Activated CD4-positive, alpha-beta T cell treated with anti-CD3 and anti-CD28 coated beads for 36 hours (primary cell): ENCODE measurements at places on chromosomes 2 and 18.
A peak's percentile ranks its signal among the peaks of the same experiment; 100 is the strongest.

DNA sequence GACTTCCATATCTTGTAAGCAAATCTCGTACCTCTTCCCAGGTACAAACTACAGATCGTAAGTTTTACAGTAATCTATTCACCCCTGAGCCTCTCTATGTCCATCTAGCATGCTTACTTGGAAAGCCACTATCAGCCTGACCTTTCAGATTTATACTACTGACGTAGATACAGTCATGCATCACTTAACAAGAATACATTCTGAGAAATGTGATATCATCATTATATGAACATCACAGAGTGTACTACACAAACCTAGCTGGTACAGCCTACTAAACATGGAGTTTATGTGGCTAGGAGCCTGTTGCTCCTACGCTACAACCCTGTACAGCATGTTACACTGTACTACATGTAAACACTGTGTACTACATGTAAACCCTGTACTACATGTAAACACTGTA is 293.2 kb upstream of the ZNF804A start:
- DNase-seq: no peak

GRCh38 chr18:44727291-44727690 is 46.6 kb downstream of the SETBP1 start:
- DNase-seq: no peak

DNA sequence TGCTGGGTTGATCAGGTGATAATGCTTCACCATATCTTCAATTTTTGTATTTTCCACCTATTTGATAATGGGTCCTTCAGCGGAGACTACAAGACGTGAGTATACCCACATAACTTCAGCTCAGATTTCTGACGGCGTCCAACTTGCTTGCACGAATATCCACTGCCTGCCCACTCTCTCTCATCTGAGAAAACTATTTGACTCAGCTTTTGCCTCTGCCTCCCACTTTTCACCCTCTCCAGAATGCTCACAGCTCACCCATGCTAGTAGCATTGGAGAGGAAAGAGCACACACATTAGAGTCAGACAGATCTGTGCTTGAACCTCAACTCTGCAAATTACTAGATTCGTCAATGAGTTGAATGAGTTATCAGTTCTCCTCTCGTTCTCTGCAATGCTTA is 166.8 kb downstream of the BCL2 start:
- peak; percentile 66 for DNase-seq

GRCh38 chr2:157825885-157826284 is 50.2 kb downstream of the ACVR1 start:
- DNase-seq: no peak

- DNase-seq: no peak
Observed at GRCh38 chr2:132550946-132551345, 119.1 kb downstream of the LYPD1 start.

- no peak for DNase-seq
Observed at GRCh38 chr2:33322612-33323011, 153.8 kb upstream of the RASGRP3 start.

DNA sequence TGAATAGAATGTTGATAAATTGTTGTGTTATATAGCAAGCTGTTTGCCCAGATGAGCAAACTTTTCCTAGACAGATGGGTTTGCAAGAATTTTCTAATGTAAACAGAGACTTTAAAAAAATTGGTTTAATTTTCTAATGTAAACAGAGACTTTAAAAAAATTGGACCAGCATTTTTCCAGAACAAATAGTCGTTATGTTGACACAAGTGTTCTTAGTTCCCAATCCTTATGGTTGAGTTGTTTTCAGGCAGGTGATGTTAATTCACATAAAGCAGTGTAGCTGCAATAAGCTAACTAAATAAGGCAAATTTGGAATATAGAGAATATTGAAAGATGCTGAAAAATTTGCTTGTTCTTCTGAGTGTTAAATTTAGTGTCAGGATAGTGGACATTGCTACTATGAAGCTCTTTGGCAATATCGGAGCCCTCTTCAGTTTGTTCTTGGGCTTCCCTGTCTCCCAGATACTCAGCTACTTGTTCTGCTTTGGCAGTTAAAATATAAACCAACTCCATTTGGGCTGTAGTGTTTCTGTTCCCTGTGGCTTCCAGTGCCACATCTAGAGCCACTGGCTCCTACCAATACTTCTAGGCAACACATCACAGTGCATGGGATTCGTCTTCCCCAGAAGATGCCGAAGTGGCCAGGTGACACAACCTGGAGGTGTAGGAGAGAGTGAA is 105.7 kb downstream of the DYNAP start:
- DNase-seq: no peak

DNA sequence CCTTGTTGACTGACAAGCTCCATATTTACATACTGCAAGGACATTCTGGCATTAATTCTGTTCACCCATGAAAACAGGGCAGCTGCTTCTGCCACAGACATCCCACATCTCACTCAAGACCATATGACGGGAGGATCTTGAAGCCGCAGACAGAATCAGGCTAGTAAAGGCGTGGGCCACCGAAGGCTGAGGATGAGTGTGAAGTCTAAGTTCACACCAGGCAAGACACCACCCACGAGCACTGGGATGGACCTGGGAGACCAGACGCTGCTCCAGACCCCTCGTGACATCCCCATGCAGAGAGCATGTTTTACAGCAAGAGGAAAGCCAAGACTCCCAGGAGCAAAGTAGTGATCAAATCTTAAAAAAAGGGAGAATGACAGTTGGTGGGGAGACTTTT is 3.2 kb downstream of the FHL2 start:
- no peak for DNase-seq

DNA sequence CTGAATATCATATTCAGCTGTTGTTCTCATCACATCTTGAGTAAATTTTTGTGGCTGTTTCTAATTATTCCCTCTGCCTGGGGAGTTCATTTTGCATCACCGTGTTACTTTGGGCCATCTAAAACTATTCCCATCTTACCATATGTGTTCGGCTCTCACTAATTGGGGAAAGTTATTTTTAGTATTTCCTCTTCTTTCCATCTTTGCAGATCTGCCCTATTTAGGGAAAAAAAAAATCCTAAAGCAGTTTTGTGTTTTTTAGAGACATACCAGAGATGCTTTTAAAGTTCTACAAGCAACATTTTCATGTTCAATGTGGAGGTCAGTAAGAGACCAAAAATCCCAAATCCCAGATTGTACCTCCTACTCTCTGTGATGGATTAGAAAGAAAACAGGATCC is 111.3 kb upstream of the NDUFV2 start:
- DNase-seq: no peak

GRCh38 chr18:25345081-25345866 is 6.7 kb downstream of the ZNF521 start:
- no peak for DNase-seq

GRCh38 chr2:207288628-207289027 is 122.9 kb upstream of the KLF7 start:
- peak; percentile 63 for DNase-seq

- DNase-seq: no peak
Observed at GRCh38 chr2:45755585-45756335, 104.3 kb downstream of the PRKCE start.
